K562 (cell line): ENCODE measurements at places on chromosomes 2 and 18. TPM values are rescaled to one million over a fixed set of nuclear protein-coding genes. Genes with fewer than 3 reads are reported as not detected.

GRCh38 chr18:25123438-25124232 lies 228.3 kb downstream of the ZNF521 start:
- no peak for DNase-seq

- no peak for DNase-seq
Observed at GRCh38 chr2:4139316-4139715, 435.9 kb downstream of the DCDC2C start.

GRCh38 chr2:156800065-156800653 lies 364.0 kb downstream of the GPD2 start:
- DNase-seq = no peak

DNA sequence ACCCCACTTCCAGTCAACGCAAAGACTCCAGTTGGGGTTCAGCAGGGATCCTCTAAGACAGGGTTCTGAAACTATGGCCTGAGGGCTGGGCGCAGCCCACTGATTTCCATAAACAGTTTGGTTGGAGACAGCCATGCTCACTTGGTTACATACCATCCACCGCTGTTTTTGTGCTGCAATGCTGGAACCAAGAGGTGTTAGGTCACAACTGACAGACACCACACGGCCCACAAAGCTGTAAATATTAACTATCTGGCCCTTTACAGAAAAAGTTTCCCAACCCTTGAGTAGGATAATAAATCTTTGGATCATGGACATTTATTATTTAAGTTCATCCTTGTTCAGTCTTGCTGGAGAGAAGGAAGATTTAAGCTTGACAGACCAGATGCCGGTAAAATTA lies 8.4 kb upstream of the CD226 start:
- no peak for DNase-seq

- DNase-seq = no peak
Observed at GRCh38 chr2:64632835-64633819, 20.6 kb downstream of the SERTAD2 start.

DNA sequence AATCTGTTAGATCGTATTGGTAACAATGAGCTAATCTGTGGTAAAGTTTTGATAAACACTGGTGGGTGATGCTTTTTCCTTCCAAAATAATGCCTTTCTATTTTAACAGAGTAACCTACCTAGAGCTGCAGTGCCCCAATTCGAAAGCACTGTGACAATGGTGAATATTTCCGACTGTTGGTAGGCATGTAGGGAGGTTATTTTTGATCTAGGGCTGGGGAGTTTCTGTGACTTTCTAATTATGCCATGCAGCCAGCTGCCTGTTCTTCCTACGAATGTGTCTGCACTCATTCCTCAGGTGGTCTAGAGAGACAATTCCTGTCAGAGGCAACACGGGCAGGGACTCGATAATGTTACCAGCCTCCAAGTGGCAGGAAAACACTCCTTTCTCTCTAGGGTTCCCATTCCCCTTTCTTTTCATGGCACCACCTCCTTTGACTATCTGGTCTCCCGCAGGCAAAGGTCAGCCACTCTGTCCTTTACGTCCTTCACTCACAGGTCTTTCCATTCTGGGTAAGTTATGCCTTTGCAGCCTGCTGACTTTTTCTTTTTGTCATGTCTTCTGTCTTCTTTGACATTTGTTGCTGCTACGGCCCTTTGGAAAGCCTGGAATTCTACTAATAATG lies 167.2 kb upstream of the MGAT5 start:
- no peak for DNase-seq

GRCh38 chr2:191122638-191123294 lies 28.0 kb downstream of the STAT4 start:
- DNase-seq = no peak

DNA sequence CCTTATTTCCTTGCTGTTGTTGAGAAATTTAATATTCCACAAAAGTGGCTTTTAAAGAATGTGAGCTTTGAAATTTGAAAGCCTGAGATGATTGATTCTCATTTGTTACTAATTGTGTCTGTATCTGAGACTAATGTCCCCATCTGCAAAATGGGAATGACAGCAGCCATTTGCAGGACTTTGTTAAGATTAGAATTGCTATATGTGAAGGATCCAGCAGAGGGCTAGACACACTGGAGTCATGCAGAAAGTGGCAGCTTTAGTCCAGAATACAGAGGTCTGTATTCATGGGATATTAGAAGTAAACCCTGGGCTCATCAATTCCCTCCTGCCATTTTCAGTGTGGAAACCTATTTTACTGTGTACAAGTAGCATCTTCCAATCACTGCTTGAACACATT lies 296.5 kb upstream of the GYPC start:
- peak; percentile 15 for DNase-seq

DNA sequence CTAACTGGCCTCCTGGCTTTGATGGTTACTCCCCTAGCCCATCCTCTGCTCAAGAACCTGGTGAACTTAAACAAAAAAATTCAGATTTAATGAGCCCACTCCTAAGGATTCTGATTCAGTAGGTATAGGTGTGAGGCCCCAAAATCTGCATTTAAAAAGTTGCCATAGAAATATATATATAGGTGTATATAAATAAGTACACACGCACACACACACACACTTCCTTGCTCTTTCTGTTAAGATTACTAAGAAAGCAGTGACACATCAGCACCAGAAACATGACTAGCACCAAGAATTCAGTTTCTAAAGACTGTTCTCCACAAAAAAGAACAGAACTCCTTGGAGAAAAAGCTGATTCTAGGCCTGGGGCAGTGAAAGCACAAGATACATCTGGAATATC lies 17.8 kb downstream of the EML6 start:
- no peak for DNase-seq

GRCh38 chr2:132651115-132652045 lies 18.6 kb downstream of the LYPD1 start:
- DNase-seq = peak; percentile 14

DNA sequence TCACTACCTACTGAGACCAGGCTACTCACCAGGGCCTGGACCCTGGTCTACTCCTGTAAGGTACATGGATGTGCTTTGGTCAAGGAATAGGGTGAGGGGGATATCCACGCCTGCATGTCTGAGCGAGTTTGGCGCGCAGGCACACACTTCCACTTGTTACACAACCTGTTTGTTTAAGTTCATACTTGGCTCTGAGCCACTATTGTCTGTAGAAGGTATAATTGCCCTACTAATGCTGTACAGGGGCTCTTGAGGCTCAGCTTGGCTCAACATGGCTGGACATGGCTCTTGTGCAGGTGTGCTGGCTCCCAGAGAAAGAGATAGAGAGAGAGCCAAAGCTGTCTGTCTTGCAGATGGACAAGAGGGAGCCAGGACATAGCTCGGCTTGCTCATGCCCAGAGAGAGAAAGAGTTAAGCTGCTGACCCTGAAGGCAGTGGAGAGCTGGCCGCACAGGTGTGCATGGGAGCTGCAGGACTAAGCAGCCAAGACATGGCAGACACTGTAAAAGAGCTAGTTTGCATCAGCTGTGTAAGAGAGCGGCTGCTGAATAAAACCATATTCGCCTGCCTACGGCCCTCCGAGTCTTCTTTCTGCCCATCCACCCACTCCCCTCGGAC lies 35.2 kb downstream of the NPPC start:
- no peak for DNase-seq

C2orf78 gene
- total RNA-seq = 0.18 and 0.22 TPM in 2 replicates

- no peak for DNase-seq
Observed at GRCh38 chr2:86256982-86257381, 57.7 kb downstream of the MRPL35 start.

GPR75 gene
- total RNA-seq = 2.2 and 2.3 TPM in 2 replicates
